ENCODE measurements at places on chromosomes 7 and 10.

GRCh38 chr7:25831831-25832411, 320.1 kb upstream of the NFE2L3 start:
- DNase-seq, result no peak

DNA sequence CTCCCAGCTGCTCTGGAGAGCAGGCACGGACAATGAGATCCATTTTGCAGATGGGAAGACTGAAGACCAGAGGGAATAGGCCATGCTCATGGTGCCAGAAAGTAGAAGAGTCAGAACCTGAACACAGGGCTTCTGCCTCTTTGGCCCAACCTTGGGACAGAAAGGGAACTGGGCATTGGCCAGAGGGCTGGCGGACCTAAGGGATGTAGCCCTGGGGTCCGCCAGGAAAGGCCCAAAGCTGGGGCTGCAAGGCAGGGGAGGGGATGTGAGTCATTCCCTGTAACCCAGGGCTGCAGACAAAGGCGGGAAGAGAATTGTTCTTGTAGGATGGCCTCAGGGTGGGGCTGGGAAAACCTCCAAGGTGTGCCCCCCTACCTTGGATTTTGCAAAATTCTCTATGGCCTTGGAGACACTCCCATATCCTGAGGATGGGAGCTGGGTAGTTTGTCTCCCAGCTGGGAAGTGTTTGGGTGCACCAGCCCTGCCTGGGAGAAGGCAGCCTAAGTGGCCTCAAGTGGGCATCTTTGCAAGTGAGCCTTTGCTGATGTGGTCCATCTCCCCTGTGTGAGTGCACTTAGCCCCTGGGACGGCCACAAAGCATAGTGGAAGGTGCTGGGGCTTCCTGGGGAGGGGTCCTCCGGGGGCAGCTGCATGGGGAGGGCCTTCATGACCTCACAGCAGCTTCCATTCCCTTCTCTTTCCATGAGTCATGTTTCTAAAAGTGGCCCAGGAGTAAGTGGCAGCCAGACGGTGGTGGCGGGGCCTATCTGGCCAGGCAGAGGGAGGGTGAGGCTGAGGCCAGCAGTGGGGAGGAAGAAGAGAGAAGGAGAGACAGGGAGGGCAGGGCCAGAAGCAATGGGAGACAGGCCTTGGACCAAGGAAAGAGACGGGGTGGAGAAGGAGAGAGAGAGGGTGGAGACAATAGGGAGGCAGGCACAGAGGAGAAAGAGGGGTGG, 9.2 kb downstream of the AQP1 start:
- no peak for DNase-seq

GRCh38 chr7:47685712-47686376, 103.9 kb upstream of the TNS3 start:
- DNase-seq, result no peak

- DNase-seq, result no peak
Observed at GRCh38 chr10:125451319-125451718, 231.6 kb downstream of the TEX36 start.

DNA sequence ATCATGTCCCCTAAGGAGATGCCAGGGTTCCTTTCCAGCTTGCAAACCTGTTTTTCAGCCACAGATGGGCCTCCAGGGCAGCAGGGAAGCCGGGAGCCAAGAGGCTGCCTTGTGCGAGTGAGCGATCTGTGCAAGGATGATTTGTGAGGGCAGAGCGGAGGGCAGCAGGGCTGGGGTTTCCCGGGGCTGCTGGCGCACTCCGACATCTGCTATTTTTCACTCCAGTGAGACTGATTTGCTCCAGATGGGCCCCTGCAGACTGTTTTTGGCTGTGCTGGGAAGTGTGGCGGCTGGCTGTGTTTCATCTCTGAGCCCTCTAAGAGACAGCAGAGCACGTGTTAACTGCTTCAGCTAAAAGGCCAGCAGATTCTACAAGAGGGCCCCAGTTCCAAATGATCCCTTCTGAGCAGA, 466.2 kb downstream of the TYW1 start:
- DNase-seq, result no peak

GRCh38 chr7:40474790-40475680, 340.2 kb downstream of the SUGCT start:
- DNase-seq, result no peak

- DNase-seq, result no peak
Observed at GRCh38 chr10:112517451-112517862, 70.4 kb downstream of the VTI1A start.

DNA sequence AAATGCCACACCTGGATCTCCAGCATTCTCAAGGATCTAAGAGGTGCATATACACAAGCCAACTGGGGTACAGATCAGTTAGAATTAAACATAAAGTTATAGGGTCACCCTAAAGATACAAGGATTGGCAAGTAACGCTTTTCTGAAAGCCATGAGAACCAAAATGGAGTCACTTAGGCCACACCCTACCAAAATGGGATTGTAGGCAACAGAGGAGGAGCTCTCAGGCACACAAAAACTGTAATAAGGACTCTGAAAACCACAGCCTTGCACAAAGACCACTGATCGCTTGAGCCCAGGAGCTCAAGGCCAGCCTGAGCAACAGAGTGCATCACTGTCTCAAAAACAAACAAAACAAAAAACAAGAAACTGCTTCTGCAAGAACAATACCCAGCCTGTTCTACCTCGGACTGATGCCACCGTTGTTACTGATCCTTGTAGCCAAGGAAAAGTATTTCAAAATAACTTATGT, 35.5 kb downstream of the SVOPL start:
- DNase-seq, result no peak

DNA sequence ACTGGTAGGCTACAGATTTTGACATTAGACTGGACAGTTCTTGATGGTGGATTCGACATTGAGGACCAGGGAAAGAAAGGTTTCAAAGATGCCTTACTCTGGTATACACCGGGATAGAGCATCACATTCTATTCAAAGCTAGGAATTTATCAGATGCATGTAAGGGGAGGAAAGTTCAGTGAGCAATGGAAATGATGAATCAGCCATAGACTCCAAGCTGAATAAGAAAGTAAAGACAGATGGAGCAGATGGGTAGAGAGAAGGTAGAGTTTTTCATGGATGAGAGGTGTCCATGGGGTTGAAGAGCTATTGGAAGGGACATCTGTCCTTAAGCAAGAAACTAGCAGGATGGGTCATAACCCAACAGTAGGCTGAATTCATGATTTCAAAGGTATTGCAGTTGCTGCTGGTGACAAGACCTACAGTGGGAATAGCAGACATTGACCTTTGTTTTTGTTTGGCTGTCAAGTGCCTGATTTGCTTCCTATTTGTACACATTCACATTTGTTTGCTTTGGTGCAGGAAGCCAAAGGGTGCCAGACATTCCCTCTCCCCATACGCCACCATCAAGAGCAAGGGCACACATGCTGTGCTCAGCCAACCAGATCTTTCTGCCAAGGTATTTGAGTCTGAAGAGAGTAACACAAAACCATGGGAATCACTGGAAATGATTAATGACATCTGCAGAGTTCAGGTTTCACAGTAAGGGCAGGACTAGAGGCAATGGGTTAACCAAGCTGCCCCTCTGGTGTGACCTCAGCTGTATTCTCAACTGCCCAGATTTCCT, 8.6 kb upstream of the CACUL1 start:
- DNase-seq, result no peak

DNA sequence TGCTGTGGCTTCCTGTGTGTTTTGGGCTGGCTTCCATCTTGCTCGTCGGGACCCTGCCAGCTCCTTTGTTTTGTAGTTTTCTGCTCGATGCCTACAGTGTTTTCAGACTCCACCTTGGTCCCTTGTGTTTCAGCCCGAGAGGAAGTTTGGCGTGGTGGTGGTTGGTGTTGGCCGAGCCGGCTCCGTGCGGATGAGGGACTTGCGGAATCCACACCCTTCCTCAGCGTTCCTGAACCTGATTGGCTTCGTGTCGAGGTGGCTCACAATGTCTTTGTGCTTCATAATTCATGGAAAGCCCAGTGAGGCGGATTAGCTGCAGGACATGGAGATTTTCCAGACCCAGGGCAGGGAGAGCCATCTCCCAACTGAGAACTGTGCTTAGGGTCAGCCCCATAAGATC, 29.3 kb downstream of the BLVRA start:
- no peak for DNase-seq

DNA sequence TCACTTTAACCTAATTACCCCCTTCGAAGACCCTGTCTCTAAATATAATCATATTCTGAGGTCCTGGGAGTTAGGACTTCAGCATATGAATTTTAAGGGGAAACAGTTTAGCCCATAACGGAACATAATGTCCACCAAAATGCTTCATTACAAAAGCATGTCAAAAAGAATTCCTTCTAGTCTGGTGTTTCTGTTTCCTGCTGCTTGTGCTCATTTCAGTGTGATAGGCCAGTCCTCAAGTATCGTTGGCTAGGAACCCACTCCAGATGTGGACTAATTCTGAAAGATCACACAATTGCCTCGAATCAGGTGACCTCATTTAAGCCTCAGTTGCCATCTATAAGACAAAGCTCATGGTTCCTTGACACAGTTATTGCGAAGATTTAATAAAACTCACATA, 29.6 kb downstream of the INPP5F start:
- no peak for DNase-seq

- no peak for DNase-seq
Observed at GRCh38 chr10:61942604-61943461, 41.3 kb downstream of the ARID5B start.

- no peak for DNase-seq
Observed at GRCh38 chr7:151081170-151082101, 827 bp upstream of the FASTK start.

GRCh38 chr10:63563623-63564022, 42.4 kb downstream of the REEP3 start:
- no peak for DNase-seq

DNA sequence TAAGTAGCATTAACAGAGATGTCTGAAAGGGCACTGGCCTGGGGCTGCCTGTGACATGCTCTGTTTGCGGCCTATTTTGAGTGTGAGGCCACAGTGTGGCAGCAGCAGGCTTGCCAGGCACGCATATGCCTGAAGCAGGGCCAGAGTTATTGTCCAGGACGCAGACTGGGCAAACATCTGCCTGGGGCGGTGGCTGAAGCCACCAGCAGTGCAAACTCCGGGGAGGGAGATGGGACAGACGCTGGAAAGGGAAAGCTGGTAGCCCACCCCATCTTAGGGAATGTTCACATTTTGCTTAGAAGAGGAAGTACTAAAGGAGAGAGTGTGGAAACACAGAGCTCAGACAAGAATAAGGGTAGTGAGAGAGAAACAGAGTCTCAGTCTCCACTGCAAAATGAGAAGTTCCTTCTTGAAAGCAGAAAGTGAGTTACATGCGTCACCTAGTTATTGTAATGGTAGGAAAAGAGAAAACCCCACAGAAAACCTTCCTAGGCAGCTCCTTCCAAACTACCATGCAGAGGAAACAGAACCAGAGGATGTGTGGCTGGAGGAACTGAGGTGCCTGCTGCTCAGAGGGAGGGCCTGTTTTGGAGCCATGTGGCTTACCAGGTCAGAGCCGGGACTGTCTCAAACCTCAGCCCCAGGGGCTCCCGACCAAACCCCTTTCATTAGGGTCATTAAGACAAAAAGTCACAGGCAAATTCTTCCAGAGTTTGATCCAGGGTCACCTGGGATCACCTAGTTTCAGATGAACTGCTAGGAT, 14.5 kb downstream of the AKR1B1 start:
- DNase-seq, result no peak

DNA sequence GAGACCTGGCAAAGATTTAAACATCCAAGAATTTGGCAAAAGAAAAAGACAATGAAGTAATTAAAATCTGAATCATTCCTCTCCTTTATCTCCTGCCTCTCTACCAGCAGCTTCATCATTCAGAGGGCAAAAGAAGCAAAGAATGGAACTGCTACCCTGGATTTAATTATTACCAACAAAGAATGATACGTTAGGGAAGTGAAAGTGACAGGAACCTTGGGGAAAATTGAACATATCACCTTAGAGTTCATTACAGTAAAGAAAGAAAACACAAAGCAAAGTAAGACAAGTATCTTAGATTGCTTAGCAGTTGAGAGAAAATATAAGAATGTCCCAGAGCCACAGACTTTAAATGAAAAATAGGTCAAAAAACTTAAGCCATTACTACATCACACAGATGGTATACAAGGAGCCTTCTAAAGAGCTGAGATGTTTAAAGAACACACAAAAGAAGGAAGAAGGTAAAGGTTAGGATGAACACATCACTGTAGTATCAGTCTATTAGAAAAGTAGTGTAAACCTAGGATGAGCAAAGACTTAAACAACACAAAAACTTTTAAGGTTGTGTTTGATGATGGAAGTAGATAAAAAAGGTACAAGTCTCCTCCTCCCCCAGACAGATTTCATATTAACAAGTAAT, 17.5 kb downstream of the CTNNA3 start:
- DNase-seq, result no peak

- DNase-seq, result no peak
Observed at GRCh38 chr10:6402960-6403359, 177.1 kb downstream of the PRKCQ start.

- no peak for DNase-seq
Observed at GRCh38 chr7:101924171-101924570, 106.7 kb downstream of the CUX1 start.

- DNase-seq, result no peak
Observed at GRCh38 chr10:80055760-80056159, 22.7 kb upstream of the TMEM254 start.

GRCh38 chr10:132777441-132777840, 8.5 kb downstream of the NKX6-2 start:
- DNase-seq, result no peak

DNA sequence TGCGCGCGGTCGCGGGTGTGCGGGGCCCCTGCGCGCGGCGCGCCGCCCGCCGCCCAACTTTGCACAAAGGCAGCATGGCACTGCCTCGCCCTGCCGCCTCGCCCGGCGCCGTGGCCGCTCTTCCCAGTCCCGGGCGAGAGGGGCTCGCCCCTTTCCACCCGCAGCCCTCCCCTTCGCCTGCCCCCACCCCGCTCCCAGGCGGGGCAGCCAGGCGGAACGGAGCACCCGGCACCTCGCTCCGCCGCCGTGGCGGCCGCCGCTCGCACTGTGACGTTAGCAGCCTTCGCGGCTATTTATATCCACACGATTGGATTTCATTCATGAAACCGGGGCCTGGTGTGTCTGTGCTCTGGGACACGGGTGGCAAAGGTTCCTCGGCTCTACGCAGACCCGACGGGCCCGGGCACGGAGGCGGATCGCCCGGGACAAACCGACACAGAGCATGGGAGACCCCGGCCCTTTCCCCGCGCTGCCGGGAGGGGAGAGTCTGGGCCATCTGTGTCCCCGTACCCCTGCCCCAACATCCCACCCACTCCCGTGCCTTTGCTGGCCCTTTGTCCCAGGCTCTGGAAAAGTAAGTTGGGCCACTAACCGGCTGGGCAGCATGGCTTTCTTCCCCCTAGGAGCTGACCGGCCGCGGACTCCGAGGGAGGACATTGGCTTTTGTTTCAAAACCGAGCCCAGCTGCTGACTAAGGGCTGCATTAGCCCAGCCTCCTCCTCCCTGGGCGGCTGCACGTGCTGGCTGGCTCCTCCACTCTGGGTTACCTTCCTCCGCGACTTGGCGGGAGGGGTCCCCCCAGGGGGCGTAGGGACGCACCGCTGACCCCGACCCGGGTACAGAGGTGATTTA, at the start of gene RHOBTB1:
RHOBTB1 (minus strand) TSS at position 128 of the 852 bp plus-strand sequence. CDS start 32,643 bp downstream, outside the sequence.
- DNase-seq, result no peak

GRCh38 chr10:619710-620109, 69.8 kb downstream of the DIP2C start:
- no peak for DNase-seq

Data from T-helper 9 cell (primary cell).